ENCODE measurements at places on chromosomes 7 and 10. TPM values are rescaled to one million over a fixed set of nuclear protein-coding genes. Genes with fewer than 3 reads are reported as not detected.

DNA sequence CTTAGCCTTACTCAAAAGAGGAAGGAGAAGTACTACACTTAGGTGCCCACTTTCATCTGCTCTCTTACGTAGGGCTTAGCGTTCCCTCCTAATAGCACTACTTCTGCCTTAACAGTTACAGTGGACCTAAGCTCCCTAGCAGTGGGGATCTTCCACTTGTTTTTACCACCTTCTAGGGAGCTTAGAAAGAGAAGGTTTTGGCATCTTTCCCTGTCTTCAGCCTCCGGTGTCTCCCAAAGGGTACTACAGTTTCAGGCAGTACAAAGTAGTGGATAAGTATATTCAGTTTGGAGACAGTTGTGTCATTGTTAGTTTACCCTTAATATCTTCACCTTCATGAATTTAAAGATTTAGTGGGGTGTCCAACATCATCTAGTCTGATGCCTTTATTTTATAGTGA, 14.6 kb downstream of the CHRM2 start:
- no peak for DNase-seq

DNA sequence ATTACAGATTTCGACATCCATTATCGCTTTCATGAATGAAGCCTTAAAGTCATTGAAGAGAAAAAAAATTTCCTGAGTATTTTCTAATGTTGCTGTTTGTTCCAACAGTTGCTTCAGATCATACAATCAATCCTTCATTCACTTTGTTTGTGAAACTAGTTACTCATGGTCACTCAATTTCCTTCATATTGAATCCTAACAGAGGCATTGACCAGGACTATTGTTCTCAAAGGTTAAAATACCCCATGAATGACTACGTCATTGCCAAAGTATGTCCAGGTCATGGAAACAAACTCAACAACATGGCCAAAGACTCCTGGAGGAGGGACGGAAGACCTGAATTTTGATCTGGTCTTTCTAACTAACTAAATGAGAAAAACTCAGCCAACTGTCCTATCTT, 54.0 kb upstream of the ABCB5 start:
- no peak for DNase-seq

- DNase-seq: no peak
Observed at GRCh38 chr10:73956476-73957359, 41.2 kb upstream of the VCL start.

DNA sequence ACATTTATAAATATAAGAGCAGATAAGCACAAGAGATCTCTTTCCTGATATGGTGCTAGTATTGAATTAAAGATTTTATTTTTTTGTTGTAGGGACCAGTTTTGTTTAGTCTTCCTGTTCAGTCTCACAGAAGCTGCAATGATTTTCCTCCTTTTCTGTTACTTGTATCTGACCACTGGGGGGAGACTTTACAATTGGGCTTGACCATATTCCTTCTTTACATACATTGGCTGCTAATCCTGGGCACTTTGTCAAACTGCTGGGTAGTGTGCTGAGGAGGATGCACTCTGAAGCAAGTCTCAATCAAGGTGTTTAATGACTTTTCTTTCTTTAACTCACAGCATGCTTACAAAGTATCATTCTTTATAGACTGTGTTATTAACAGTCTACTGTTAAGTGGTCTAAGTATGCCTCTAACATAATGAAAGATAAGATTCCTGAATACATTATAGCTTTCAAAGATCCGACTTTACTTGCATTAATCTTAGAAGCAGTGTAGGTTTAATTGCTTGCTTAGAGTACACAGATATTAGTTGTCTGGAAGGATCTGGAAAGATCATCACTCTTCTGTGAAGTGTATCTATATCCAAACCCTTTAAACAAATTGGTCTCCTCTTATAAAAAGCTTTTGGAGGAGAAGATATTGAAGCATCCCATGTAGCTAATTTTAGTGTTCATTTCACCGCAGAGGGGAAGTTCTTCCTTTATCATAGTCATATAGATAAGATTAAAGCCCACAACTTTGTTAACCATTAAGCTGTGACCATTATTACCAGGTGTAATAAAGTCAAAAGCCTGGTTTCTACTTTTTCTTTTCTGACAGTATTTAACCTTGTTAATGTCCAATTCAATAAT, 3.1 kb downstream of the PALS2 start:
- no peak for DNase-seq

DNA sequence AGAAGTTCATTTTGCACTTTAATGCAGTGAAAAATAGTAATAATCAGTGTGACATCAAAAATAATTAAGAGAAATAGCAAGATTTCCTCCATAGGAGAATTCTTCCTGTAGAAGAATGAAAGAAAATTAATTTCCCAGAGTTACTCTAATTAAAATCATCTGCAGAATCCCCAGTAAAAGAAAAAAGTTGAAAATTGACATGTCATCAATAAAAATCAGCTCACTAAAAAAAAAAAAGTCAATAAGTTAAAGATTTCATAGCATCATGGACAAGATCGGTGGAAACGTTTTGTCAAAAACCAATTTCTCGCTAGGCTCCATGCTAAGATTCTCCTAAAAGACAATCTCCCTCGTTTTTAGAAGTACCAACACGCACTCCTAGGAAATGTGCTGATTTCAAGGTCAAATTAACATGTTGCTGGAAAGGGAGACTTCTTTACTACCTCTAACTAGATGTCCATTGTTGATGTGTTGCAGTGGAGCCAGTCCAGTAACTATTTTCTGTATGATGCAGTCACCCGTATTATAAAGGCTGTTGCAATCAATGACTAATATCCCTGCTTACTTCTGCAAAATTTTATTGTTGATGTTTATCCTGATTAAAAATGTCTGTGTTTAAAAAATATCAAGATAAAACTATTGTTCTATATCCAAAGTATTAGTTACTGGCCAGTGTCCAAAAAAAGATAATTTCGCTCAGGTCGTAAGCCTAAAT, 591.9 kb upstream of the MGMT start:
- DNase-seq: no peak

DNA sequence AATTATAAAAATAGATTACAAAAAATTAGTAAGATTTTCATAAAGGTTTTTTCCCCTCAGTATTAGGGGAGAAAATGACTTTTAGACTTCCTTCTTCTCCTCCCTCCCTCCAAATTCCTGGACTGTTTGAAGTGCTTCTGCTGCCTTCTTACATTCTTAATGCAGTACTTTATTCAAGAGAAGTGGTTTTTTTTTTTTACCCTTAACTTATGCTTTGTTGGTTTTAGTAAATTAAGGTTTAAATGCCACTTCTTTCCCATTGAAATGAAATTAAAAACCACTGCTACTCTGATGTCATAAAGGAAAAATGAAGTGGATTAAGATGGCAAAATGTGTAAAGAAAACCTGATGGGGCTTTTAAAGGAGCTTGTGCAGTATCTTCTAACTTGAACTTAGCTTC, 140.7 kb downstream of the VTI1A start:
- DNase-seq: no peak

DNA sequence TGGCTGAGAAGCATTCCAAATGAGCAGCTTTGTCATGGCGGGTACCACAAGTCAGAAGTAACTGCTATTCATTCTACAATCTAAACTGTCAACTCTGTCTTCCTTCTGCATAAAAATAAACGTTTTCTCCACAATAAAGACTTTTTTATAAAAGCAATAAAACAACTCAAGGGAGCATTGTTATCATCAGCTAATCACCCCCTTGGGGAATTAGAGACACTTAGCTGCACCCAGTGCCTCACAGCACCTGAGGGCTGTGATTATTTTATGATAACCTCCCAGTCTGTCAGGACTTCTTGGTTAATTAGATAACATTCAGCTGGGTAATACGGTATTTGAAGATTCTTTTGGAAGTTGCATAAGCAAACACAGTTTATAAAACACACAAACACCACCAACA, 155.6 kb downstream of the PPP1R3A start:
- no peak for DNase-seq

The NEUROG3 gene
- total RNA-seq: 0.43 TPM

DNA sequence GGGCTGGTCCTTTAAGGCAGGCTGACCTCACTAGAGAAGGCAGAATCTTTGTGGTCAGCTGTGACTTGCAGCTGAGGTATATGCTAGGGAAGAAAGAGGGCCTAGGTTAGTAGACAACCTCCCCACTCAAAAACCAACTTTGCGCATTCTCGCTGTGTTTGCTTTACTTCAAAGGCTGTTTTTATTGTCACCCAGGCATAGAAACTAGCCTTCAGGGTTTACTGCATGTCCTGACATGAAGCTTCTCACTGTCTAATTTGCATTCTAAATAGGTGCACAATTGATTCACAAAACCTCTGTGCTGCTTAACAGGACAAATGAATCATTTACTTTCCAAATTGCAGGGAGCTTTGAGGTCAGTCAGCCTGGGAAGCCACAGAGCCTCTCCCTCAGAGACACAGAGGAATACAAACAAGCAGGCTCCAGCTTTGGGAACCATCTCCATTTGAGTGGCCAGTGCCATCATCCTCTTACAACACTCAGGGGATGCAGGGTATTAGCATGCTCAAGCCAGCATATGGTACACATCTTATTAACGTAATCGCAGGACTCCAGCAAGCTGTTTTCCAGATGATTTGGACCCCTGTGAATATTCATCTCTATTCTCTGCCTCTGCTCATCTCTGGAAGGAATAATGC, 596.4 kb upstream of the GHITM start:
- no peak for DNase-seq

DNA sequence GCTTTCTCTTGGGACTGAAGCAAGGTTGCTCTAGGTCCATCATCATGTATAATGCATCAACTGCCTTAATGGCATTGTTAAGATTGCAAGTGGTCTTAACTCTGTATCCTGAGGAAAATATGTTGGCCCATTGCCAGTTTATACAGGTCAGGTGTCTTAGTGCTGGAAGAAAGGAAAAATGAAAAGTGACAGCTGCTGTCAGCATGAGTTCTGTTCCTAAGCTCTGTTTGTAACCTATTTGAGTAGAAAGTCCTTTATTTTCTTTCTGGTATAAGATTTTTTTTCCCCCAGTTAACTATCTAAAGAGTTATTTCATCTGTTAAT, 127.2 kb downstream of the SRI start:
- DNase-seq: no peak

Data from neural crest cell (in vitro differentiated cells).